ENCODE measurements at places on chromosomes 11 and 22. TPM values are rescaled to one million over a fixed set of nuclear protein-coding genes. Genes with fewer than 3 reads are reported as not detected.

DNA sequence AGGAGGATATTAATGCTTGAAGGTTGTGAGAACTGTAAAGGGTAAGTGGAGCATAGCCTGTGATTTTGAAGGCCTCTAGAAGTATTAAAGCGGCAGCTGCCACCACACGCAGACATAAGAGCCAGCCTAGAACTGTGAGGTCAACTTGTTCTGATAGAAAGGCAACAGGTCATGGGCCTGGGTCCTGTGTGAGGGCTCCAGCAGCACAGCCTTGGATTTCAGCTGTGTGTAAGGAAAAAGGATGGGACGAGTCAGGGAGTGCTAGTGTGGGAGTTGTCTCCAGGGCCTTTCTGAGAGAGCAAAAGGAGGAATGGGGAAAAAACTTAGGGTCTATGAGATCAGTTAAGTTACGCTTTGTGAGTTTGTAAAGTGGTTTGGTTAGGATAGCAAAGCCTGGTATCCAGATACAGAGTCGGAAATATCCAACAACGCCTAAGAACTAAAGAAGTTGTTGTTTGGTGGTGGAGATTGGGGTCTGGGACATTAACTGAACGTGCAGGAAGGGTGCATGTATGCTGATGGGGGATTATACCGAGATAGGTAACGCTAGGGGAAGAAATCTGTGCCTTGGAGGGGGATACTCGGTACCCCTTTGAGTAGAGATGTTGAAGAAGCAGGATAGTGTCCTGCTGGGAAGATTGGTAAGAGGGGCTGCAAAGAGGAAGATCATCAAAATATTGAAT is 17.4 kb upstream of the ANO1 start:
- no peak for DNase-seq

DNA sequence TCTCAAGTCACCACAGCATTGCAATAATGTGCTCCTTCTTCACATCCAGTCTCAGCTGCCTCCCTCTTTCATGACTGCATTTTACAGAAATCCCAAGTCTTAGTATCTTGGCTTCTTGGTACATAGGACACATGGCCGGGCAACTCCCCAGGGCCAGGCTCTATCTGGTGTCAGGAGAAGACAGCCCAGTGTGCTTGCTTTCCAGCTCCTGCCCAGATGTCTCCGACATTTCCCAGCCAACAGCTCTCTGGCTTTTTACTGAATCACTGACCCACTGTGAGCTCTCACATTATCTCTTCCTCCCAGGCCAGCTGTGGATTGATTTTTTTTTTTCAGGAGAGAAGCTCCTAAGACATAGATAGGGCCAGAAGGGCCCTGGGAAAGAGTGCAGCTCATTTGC is 346.0 kb upstream of the C11orf87 start:
- no peak for DNase-seq

- DNase-seq: no peak
Observed at GRCh38 chr11:69171476-69172240, 15.9 kb downstream of the SMIM38 start.

DNA sequence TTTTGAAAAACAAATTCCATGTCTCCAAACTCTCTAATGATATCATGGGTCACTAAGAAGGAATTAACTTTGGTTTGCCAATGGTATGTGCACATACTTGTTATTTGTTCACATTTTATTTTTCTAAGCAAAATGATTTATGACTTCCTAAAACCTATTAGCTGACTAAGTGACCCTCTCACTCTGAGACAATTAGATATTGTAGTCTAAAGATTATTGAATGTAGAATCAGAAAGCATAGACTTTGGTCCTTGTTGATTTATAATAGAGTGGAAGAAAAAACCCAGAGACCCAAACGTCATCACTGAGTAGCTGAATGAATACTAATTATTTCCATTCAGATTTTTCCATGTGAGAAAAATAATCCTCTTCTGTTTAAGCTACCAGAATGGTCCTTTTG is 243.5 kb upstream of the ANO3 start:
- no peak for DNase-seq

GRCh38 chr22:38046070-38046748 is 11.0 kb upstream of the PICK1 start:
- DNase-seq: peak; percentile 46

The CAT gene
- 49.5 TPM for total RNA-seq

- no peak for DNase-seq
Observed at GRCh38 chr11:63783925-63784592, 15.5 kb upstream of the ZFTA start.

The EXPH5 gene
- total RNA-seq: 2.1 TPM

DNA sequence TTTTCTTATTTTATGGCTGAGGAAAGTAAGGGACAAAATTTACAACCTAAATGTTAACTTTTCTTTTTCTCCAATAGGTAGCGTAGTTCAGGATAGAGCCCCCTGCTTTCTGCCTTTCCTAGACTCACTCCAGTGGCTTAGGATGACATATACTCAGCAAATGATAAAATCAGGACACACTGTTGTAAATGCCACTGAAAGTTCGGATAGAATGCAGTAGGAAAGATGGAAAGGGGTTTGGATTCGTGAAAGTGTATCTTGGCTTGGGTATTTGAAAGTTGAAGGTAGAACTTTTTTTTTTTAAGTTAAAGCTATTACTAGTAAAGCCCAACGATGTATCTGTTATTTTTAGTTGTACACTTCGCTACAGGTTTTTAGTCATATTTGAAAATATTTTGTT is 2.2 kb downstream of the DYNC2H1 start:
- DNase-seq: no peak

Data from pancreas (tissue), 10 donors.